ENCODE measurements at places on chromosomes 5 and 9.

GRCh38 chr5:109907189-109907588 lies 217.5 kb downstream of the MAN2A1 start:
- no peak for DNase-seq

GRCh38 chr5:14206028-14206725 lies 63.0 kb downstream of the TRIO start:
- no peak for DNase-seq

DNA sequence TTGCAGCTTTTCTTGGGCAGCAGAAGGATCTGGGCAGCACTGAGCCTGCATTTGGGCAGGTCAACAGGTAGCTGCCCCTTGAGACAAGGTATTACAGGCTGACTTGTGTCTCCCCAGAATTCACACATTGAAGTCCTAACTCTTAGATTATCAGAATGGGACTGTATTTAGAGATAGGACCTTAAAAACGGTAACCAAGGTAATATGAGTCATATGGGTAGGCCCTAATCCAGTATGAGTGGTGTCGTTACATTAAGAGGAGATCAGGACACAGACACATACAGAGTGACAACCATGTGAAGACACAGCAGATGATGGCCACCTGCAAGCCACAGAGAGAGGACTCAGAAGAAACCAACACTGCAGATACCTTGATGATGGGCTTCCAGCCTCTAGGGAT lies 3.2 kb downstream of the C1QTNF2 start:
- no peak for DNase-seq

DNA sequence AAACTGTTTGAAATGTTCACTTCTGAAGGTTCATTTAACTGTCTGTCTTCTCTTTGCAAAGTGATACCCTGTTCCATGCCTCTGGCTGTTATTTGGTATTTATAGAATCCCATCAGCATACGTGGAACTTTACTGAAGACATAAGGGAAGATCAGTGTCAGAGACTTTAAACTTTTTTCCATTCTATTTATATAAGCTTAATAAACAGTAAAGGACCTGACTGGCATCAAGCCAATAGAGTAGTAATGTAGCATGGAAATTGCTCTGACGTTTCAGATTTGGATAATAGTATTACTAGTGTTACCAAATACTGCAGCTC lies 94.9 kb upstream of the MINAR2 start:
- no peak for DNase-seq

GRCh38 chr5:96601715-96602244 lies 60.4 kb upstream of the CAST start:
- peak; percentile 73 for DNase-seq

DNA sequence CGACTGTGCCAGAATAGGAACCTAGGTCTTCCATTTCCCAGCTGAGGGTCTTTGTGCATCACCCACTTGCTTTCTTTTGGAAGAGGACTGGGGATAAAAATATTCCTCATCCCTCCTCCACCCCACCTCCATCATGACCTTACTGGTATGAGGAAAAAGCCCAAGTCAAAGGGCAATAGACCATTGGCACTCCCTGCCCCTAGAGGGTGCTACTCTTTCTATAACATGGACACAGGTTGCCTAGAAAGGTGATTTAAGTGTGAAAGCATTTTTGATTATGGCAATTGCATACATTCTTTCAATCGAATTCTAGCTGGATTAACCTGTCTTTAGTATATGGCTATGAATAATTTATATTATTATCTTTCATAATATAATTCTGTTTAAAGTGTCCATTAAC lies 22.8 kb upstream of the ZNF618 start:
- DNase-seq = no peak

- DNase-seq = no peak
Measured at GRCh38 chr9:127664678-127665507, 41.9 kb upstream of the CFAP157 start.

- DNase-seq = no peak
Measured at GRCh38 chr5:40381676-40382363, 297.9 kb upstream of the PTGER4 start.

DNA sequence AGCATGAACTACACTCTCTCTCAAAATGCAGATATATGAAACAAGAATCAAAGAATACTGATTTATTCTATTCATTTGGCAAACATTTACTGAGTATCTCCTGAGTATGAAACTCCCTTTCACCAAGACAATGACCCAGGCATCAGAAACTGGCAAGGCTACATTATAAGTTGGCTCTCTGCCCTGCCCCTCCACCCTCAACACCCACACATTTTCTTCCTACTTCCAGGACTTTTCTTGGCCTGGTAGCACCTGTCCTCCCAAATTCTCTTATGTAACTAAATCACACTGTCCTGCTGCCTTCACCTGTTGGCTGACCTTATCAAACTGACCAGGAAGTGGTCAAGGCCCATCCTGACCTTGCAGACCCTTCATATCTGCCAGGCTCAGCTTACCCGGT lies 3.5 kb downstream of the RASEF start:
- DNase-seq = no peak

DNA sequence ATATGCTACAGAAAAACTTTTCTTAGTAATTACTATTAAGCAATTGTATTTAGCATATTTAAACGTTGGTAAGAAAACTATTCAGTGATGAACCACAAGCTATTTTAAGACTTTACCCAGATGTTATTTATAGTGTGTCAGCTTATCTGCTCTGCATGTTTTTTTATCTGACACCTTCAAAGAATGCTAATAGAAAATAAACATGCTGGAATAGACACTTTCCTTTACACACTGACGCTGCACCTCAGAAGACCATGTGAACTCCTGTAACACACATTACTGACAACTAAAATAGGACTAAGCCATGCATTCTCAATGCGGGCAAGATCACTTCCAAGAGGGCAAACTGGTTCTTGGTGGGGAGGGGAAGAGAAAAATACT lies 38.3 kb downstream of the FNIP1 start:
- no peak for DNase-seq

DNA sequence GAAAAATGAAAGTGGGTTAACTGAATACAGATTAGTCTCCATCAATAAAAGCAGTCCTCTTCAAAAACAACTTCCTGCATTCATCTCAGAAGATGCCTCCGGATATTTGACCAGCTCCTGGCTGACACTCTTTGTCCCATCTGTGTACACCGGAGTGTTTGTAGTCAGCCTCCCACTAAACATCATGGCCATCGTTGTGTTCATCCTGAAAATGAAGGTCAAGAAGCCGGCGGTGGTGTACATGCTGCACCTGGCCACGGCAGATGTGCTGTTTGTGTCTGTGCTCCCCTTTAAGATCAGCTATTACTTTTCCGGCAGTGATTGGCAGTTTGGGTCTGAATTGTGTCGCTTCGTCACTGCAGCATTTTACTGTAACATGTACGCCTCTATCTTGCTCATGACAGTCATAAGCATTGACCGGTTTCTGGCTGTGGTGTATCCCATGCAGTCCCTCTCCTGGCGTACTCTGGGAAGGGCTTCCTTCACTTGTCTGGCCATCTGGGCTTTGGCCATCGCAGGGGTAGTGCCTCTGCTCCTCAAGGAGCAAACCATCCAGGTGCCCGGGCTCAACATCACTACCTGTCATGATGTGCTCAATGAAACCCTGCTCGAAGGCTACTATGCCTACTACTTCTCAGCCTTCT lies 16.6 kb downstream of the F2R start:
- peak; percentile 67 for DNase-seq

DNA sequence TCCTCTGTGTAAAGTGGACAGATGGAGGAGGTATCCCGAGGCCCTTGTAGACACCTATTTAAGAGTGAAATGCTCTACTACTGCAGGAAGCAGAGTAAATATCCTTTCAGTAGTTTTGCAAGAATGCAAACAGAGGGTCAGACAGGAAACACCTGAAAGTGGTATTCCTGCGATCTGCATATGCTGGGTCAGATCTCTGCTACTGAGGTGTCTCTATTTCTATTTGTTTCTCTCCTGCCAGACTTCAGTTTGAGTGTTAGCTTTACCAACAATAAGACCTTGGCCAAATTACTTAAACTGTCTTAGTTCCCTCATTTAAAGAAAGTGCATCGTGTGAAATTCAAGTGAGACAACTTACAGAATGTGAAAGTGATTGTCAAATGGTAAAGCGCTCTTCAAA lies 47.6 kb downstream of the JAKMIP2 start:
- DNase-seq = peak; percentile 29

GRCh38 chr9:113482991-113483675 lies 19.6 kb downstream of the RGS3 start:
- DNase-seq = no peak

DNA sequence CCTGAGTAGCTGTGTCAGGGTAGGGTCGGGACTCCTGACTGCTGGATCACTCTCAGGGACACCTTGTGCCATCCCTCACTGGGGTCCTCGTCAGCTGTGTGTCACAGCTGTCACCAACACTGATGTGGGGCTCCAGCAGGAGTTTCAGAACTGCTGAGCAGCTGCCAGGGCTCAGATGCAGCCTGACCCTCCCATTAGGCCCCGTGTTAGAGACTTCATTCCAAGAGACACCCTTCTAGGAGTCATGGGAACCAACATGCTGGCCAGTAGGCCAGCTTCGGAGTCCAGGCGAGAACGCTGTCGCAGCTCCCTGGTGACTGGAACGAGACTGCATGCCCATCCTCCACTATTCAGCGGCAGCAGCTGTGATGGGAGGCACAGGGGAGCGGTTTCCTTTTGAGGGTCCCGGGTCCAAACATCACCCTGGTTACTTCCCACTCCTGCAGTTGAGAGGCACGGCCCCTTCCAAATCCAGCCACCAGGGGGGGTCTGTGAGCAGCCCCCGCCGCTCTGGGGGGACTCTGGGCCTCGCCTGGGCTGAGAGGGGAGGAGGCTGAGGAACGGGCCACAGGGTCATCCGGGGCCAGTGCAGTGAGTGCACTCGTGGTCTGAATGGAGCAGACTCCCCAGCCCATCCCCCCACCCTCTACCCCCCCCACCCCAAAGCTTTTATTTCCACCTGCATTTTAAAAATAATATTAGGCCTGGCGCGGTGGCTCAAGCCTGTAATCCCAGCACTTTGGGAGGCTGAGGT lies 12.6 kb upstream of the TCF7 start:
- DNase-seq = no peak

GRCh38 chr5:143245929-143246561 lies 157.4 kb downstream of the NR3C1 start:
- peak; percentile 80 for DNase-seq

- no peak for DNase-seq
Measured at GRCh38 chr5:110460837-110461236, 265.6 kb downstream of the TMEM232 start.

GRCh38 chr9:7533376-7534090 lies 266.0 kb downstream of the DMAC1 start:
- no peak for DNase-seq

DNA sequence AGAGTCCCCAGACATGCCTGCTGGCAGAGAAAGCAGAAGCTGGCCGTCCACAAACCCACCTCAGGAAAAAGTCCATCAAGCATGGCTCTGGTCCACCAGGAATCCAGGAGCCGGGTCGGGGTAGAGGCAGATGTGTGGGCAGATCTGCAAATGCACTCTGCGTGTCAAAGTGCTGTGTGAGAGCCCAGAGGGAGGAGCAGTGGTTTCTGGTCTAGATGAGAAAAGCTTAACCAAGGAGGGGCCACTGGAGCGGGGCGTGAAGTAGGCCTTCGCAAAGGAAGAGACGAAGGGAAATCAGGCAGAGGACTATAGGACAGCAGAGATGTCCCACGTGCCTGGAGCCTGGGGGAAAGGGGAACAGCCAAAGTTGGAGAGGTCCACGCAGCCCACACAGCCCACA lies 40.0 kb downstream of the TTLL11 start:
- no peak for DNase-seq

DNA sequence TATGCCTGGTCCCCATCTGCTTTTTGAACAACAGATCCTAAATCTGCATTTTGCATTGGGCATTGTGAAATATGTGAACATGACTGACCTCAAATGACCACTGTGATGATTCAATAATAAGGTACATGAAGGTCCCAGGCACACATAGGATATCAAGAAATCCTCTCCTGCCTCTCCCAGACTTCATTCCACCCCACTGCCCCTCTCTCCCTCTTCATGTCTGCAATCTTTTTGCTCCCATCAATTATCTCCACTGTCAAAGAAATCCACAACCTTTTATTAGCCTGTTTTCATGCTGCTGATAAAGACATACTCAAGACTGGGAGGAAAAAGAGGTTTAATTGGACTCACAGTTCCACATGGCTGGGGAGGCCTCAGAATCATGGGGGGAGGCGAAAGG lies 476.7 kb downstream of the CTNND2 start:
- no peak for DNase-seq

DNA sequence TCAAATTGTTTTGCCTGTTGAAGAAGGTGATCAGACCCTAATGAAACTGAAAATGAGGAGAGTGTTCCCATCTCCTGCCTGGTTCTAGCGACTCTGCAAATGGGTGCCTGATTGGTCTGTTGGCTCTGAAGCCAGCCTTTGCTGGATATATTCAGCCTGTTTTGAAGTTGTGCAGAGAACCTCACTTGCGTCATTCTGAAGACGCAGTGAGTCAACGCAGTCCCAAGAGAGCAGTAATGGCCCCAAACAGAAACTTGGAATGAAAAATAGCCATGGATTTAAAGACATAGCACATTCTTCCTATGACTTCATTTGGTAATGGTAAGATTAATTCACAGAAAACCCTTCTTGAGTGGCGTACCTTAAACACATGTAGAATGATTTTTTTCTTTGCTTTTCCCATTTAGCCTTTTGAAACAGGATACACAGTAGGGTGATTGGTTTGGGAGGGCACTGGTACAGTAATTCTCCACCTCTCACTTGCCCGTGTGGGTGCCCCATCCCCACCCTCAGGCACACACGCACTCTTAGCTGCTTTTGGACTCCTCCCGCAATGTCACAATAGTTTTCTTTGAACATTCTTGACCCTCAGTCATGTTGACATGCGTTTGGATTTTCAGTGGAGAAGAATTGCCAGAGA lies 54.1 kb upstream of the ABL1 start:
- no peak for DNase-seq

- DNase-seq = no peak
Measured at GRCh38 chr5:127826011-127826410, 122.8 kb downstream of the CCDC192 start.

DNA sequence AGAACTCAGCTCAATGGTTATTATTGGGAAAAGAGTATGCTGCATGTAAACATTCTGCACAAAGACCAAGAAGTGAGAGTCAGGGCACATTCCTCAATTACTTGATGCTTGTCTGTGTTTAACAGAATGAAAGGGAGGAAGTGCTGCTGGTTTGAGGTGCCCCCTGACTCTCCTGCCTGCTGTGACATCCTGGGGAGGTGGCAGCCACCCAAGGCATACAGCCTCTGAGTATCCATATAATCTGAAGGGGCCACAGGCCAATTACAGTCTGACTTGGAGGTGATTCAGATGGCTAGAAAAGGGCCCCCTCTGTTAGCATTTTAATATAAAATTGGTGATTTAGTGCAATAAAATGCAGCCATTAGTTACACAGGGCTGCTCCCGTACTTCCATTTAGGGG lies 313.8 kb downstream of the ASTN2 start:
- no peak for DNase-seq

DNA sequence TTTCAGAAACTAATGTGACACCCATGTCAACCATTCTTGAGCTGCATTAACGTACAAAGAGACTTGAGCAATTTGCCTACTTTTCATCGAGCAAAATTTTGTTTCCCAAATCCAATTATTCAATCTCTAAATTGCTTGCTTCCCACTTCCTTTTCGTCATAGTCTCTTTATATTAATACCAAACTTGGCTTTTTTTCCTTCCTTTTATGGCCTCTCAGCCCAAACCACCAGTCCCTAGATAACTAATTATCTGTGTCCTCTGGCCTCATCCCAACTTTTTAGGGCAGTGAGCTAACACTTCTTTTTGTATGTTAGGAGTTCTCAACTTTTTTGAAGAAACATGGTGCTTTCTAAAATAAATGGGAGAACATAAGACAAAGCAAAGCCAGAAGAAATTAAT lies 155.5 kb upstream of the S1PR3 start:
- DNase-seq = no peak

All from NCI-H748 treated with DMSO at 0.1 percent for 48 hours (cell line).